ENCODE measurements at places on chromosomes 11 and 22.

GRCh38 chr11:46294365-46295309, 17.2 kb downstream of the CREB3L1 start:
- no peak for DNase-seq

DNA sequence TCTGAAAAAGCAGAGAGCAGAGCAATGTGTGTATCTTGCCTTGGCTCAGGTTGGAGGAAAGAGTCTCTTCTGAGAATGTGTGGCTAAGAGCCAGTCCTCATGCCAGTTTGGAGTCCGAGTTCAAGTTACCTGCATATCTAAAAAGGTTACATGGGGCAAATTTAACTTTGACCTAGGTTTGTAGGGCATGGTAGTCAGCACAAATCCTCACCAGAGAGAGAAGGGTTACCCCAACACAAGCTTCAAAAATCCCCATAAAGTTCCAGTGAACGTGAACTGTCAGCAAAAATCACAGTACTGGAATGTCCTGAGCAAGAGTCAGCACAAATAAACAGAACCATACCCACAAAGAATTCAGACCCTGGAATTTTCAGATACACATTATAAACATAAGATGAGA, 13.8 kb downstream of the SDHD start:
- no peak for DNase-seq

DNA sequence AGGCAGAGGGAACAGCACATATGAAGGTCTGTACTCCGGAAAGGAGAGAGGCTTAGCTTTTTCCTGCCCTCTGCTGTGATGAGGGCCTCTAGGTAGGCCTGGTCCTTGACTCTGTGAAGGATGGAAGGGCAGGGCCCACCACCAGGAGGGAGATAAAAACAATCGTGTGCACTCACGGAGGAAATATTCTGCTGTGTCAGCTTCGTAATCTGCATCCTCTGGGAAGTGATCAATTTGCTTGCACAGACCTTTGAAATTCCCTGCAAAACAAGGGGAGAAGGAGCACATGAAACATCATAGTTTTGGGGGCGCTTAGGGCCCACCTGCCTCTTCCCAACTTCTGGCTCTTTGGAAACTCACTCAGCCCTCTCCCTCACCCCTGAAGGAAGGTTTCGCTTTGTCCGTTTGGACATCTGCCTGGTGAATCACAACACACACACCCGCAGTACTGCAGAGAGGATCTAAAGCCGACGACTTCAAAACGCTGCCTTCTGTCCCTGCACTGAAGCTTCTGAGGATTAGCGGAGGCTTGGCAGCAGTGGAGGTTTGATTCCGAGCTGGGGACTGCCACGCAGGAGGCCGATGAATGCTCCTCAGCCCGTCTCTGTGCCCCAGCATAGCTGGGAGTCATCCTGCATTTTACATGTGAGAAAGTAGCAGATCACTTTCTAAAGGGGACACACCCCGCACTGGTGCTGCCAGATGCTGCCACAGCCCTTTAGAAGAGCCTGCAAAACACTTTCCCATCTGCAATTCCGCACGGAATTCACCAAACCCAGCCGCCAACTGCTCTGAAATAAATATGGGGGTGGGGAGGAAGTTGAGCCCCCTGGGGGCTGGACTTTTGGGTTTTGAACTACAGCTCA, 58.6 kb upstream of the EIF3D start:
- DNase-seq = no peak

DNA sequence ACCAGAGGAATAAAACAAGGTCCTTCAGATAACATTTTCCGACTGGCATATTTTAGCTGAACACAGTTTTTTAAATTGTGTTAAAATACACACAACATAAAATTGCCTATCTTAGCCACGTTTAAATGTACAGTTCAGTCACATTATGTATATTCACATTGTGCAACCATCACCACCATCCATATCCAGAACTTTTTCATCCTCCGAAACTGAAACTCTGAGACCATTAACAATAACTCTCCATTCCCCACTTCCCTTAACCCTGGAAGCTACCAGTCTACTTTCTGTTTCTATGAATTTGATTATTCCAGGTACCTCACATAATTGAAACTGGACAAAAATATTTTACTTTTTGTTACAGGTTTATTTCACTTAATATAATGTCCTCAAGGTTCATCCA, 213.3 kb downstream of the ETS1 start:
- DNase-seq = no peak

DNA sequence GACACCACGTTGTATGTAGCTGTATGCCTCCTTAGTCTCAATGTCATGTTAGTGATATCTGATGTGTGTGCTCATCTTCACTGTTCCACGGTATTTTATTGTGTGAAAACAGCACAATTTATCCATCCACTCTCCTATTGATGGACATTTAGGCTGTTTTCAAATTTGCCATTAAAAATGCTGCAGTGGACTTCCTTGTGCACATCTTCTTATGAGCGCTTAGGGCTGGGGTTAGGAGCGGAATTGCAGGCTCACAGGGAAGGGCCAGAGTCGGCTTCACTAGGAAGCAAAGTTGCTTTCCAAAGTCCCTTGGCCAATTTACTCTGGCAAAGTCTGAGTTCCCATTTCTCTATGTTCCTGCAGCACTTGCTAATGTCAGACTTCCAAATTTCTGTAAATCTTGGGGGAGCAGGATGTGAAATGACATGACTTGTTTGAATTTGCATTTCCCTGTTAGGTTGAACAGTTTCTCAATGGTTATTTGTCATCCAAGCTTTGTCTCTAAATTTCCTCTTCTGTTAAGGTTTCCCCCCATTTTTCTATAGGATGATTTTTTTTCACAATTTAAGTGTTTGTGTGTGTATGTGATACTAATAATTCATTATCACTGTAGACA, 75.4 kb downstream of the MYEOV start:
- no peak for DNase-seq

DNA sequence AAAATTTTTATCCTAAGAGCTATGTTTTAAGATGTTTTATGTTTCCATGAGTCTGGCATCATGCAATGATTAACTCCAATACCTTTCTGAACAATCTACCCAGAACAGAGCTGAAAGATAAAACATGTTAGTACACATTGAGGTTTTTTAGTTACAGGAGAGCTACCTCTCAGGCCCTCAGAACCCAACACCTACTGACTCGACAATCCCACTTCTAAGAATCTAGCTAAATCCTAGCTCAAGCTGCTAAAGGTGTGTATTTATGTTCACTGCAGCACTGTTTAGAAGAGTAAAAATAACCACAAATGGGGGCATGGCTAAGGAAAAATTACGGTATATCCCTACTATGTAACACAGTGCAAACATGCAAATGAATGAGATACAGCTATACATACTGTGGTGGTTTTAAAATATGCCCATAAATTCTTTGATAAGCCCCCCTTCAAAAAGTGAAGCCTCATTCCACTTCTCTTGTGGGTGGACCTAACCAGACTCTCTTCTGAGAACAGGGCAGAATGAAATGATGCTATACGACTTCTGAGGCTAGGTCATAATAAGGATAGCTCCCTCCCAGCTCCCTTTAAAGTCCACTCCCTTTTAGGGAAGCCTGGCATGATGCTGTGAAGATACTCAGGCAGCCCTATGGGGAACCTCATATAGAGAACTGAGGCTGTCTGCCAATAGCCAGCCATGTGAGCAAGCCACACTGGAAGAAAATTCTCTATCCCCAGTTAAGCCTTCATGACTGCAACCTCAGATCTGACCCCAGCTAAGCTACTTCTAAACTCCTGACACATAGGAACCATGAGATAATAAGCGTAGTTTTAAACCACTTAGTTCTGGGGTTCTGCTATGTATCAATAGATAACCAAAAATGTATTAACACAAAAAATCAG, 29.5 kb downstream of the TMEM123 start:
- DNase-seq = no peak

DNA sequence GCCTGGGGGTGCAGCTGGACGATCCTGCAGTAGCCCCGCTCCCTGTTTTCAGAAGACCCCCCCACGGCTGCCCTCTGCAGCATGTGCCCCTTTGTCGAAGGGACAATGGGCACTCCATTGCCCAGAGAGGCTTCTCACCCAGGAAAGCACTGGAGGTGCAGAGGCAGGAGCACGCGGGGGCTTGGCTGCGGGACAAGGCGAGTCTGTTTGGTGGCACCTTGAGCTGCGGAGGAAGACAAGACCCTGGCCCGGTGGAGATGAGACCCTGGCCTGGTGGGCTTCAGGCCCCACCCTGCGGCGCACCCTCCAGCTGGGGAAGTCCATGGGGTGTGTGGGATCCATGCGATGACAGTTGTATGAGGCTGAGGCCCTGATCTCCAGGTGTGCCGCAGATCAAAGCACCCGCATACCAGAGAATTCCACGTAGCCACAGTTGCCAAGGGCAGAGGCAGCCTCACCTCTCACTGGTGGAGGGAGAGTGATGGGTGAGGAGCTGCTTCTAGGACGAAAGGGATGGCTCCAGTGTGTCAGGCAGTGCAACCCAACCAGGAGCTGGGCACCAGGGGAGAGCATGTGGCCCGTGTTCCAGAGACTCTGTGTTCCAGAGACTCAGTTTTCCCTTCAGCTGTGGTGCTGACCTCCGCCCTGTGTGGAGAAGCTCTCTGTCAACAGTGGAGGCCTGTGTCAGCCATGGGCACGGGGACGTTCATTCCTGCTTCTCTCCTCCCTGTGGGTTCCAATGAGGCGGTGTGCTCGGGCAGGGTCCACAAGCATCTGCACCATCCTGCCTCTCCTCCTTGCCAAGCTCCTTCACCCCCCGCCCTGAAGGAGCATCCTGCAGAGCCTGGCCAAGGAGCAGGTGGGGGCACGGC, 10.0 kb downstream of the TBX1 start:
- no peak for DNase-seq

DNA sequence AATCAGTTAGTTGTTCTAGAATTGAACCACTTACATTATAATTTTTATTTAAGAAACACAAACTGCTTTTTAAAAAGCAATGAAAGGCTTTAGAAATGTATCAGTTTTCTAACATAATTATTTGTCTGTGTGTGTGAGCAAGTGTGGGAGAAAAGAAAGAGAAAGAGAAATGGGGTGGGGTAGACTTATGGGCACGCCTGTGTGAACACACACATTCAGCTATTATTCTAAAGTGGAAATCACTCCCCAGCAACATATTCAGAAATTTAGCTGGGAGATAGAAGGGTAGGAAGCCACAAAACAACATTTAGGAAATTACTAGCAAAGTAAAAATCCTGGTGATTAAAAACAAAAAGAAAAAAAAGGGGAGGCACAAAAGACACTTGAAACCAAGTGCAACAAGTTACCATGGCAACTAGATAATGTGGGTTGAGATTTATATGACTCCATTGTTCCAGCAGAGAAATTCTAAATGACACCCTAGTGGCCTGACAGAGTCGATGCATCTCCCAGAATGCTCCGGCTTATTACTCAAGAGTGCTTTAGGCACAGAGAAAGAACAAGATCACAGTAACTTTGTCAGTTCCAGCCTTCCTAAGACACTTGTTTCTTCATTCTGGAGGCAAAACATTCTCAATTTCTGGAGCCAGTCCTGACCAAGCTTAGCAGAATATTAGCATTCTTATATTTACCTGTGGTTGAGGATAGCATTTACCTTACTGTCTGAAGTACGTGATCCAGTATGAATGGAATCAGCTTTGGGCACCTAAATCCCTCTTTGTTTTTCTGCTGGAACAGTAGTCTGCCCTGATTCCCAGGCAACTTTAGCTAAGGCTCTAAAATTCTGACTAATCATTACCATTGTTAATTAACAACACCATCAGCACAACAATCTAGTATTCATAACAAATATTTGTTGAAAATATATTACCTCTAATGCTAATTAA, 444.4 kb downstream of the DLG2 start:
- DNase-seq = no peak

DNA sequence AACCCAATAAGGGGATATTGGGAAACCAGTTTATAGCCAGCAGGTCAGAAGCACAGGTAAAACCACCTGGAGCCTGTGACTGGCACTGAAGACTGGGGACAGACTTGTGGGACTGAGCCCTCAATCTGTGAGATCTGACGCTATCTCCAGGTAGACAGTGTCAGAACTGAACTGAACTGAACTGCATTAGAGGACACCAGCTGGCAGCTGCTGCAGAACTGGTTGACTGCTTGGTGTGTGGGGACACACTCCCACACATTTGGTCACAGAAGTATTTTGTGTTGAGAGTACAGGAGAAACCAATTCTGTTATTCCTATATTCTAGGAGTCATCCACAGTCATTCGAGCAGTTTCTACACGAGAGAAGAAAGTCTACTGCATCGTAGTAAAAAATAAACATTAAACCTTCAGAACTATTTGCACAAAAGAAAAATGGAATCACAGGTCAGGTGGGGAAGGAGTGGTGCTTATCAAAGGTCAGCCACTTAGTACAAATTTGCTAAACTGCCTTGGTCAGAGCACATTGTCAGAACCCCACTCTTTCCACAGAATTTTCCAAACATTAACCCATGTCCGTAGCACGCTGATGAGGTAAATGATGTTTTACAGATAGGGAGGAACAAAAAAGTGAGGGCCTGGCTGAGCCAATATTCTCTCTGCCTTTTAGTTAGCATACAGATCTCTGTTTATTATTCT, 77.2 kb downstream of the SIK3 start:
- no peak for DNase-seq

GRCh38 chr22:30196141-30196879, 50.2 kb downstream of the LIF start:
- peak; percentile 92 for DNase-seq

- no peak for DNase-seq
Measured at GRCh38 chr11:35850191-35850590, 93.7 kb upstream of the LDLRAD3 start.

- DNase-seq = no peak
Measured at GRCh38 chr11:21260101-21260500, 590.7 kb downstream of the NELL1 start.

GRCh38 chr11:83132191-83132590, 24.7 kb upstream of the PCF11 start:
- no peak for DNase-seq

DNA sequence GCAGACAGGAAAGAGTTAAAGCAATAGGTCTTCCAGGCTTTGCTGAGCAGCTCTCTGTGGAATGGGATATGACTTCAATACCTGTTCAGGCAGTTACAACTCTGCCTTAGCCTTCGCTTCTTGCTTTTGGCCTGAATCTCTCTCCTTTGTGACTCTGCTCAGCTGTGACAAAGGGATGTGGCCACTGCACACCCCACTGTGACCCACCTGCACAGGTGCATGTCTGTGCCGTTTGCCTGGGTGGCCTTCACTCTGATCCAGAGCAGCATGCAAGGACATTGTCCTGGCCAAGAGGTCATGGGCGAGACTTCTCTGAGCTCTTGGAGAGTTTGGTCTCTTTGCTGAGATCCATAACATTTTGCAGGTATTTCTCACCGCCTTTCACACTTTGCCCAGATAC, 891.3 kb downstream of the BRD1 start:
- no peak for DNase-seq

GRCh38 chr11:121415856-121416255, 36.3 kb upstream of the SORL1 start:
- DNase-seq = no peak

Measured in dermis blood vessel endothelial cell (primary cell).